Airway epithelial cell (primary cell): ENCODE measurements at places on chromosomes 3 and 15. TPM values are rescaled to one million over a fixed set of nuclear protein-coding genes. Genes with fewer than 3 reads are reported as not detected.

Gene C2CD4A
- 1.3 and 2.1 TPM in 2 replicates for total RNA-seq

Gene OR4F15
- total RNA-seq = not detected in 2 replicates

Gene RPP25
- 4.7 and 5.7 TPM in 2 replicates for total RNA-seq

Gene DZIP3
- total RNA-seq = 4.7 and 4.9 TPM in 2 replicates

Gene WNT7A
- total RNA-seq = 12.5 and 16.9 TPM in 2 replicates

Gene GOLGA6D
- not detected in 2 replicates for total RNA-seq

Gene TF
- 0.28 TPM in 1 of 2 replicates, not detected in the other for total RNA-seq

Gene GNB4
- total RNA-seq = 15.7 and 19.9 TPM in 2 replicates

Gene GOLGA8R
- total RNA-seq = 0.21 and 0.60 TPM in 2 replicates

Gene LTK
- total RNA-seq = 0.05 and 0.35 TPM in 2 replicates

Gene KIAA1143
- total RNA-seq = 12.5 and 15.7 TPM in 2 replicates

Gene DAZL
- not detected in 2 replicates for total RNA-seq

Gene ROBO2
- 0.05 and 0.28 TPM in 2 replicates for total RNA-seq

Gene ARID3B
- 3.2 and 8.3 TPM in 2 replicates for total RNA-seq

Gene RTP4
- total RNA-seq = 0.07 TPM in 1 of 2 replicates, not detected in the other

Gene ACTC1
- not detected in 2 replicates for total RNA-seq

Gene AADACL2
- total RNA-seq = not detected in 2 replicates

Gene TMEM212
- not detected in 2 replicates for total RNA-seq

Gene ATP8B4
- 0.56 TPM in 1 of 2 replicates, not detected in the other for total RNA-seq

Gene ARL8B
- total RNA-seq = 25.5 and 34.8 TPM in 2 replicates

Gene XYLB
- total RNA-seq = 2.6 TPM in 2 replicates

Gene GUCA1C
- total RNA-seq = not detected in 2 replicates

Gene CATSPER2
- 1.4 and 2.6 TPM in 2 replicates for total RNA-seq

Gene CCDC191
- 1.3 and 1.8 TPM in 2 replicates for total RNA-seq

Gene ATP13A3
- total RNA-seq = 80.5 and 91.3 TPM in 2 replicates

Gene CA12
- total RNA-seq = 113 and 131 TPM in 2 replicates

Gene NEK10
- total RNA-seq = 0.71 TPM in 1 of 2 replicates, not detected in the other

Gene MAPKAPK3
- total RNA-seq = 76.5 and 87.9 TPM in 2 replicates

Gene ENTPD3
- 8.8 and 13.0 TPM in 2 replicates for total RNA-seq

Gene GCNT3
- 4.2 and 5.6 TPM in 2 replicates for total RNA-seq

Gene RASSF1
- 20.2 and 21.0 TPM in 2 replicates for total RNA-seq

Gene LINGO1
- total RNA-seq = not detected in 2 replicates

Gene SLC28A2
- total RNA-seq = not detected in 2 replicates

Gene LRRC31
- total RNA-seq = not detected in 2 replicates

Gene CEMIP
- 3.6 and 4.8 TPM in 2 replicates for total RNA-seq

Gene RBPMS2
- total RNA-seq = not detected in 2 replicates

Gene SLC12A6
- total RNA-seq = 10.2 and 14.0 TPM in 2 replicates

Gene ST8SIA2
- total RNA-seq = not detected in 2 replicates

Gene SNTN
- not detected in 2 replicates for total RNA-seq

Gene SAMD7
- not detected in 2 replicates for total RNA-seq

Gene NSMCE3
- 7.3 and 8.7 TPM in 2 replicates for total RNA-seq

Gene CHDH
- total RNA-seq = 0.70 and 0.85 TPM in 2 replicates

Gene FGF12
- 0.14 TPM in 1 of 2 replicates, not detected in the other for total RNA-seq

Gene SHF
- total RNA-seq = 4.7 and 5.3 TPM in 2 replicates

Gene HRH1
- total RNA-seq = 2.6 and 3.2 TPM in 2 replicates

Gene MAP6D1
- total RNA-seq = 3.7 and 4.2 TPM in 2 replicates

Gene RLBP1
- total RNA-seq = not detected in 2 replicates

Gene CDHR4
- total RNA-seq = not detected in 2 replicates

Gene CSPG4
- 73.2 and 91.5 TPM in 2 replicates for total RNA-seq

Gene GJD2
- not detected in 2 replicates for total RNA-seq

Gene EID1
- 115 and 166 TPM in 2 replicates for total RNA-seq

Gene LRRN1
- 1.4 and 2.3 TPM in 2 replicates for total RNA-seq

Gene LHFPL4
- not detected in 2 replicates for total RNA-seq
